ENCODE measurements at places on chromosomes 1 and 21.

DNA sequence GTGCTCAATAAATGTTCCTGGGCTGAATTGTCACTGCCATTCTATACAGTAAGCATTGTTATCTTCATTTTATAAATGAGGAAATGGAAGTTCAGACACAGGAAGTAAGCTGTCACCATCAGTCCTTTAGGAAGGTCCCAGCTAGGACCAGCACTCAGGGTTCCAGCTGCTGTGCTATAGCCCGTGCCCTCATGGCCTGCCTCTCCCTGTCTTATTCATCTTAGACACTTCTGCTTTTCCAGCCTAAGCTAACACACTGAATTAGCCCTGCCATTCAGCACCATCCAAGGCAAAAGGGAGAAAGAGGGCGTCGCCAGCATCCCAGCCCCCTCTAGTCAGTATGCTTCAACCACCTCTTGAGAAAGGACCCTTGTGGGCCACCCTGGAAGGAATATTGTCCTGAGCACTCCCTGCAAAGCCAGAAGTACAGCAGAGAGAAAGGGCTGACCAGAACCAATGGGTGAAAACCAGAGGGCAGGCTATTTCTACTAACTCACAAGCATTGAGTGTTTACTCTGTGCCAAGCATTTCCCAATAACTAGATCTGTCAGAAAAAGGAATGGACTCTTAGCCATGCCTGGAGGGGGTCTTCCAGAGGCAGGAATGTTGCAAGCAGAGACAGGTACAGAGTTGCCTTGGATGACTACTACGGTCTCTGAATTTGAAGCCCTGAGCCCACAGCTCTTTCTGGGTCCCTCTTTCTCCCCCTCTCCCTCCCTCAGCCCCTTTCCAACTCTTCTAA is 77.9 kb upstream of the NFIA start:
- DNase-seq = no peak

DNA sequence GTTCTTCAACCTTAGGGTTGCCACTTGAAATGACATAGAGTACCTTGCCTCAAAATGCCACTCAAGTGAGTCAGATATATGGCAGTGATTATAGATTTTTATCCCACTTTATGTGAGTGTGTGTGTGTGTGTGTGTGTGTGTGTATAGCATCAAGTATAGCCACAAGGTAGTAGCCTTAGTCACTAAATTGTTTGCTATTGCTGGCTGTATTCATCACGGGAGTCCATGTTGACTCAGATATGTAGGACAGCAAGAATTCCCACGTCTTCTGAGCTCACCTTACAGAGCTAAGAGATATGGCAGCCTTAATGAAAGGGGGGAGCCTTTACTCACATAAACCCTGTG is 9.3 kb downstream of the ETS2 start:
- no peak for DNase-seq

GRCh38 chr1:56553046-56553445 is 26.3 kb downstream of the PLPP3 start:
- no peak for DNase-seq

DNA sequence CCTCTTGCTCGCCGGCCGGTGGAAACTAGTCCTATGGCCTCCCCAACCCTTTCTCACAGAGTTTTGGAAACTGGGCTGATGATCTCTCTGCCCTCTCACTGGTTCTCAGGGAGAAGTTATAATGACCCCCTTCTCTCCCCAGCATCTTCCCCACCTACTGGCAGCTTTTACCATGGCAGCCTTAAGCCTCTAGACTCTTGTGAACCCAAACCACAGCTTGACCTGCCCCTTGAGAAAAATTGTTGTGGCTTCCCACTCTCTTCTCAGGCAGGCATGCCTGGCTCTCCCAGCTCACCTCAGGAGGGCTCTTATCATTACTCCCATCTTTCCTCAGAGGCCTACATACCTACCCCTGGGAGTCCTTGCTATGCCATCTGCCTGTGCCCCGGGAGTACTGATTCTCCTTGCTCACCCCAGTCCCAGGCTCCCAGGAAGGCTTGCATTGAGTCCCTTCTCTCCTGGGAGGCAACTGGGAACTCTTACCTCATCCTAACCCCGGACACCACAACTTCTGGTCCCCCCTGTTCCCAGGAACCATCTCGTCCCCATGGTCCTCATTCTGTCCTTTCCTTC is 1.6 kb downstream of the NSUN4 start:
- DNase-seq = no peak

DNA sequence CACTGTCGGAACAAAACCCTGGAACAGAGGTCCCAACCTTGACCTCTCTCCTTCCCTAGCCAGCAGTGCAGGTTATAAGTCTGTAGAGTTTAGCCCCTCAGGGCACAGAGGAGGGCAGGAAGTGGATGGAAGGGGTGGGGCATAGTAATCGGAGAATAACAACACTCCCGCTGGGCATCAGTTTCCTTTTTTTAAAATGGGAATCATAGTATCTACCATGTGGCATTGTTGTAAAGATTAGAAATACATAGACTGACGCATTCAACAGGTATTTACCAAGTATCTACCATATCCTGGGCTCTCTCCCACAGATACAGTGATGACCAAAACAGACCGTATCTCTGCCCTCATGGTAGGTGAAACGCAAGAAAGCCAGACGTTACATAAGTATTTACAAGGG is 24.9 kb upstream of the ATF3 start:
- no peak for DNase-seq

DNA sequence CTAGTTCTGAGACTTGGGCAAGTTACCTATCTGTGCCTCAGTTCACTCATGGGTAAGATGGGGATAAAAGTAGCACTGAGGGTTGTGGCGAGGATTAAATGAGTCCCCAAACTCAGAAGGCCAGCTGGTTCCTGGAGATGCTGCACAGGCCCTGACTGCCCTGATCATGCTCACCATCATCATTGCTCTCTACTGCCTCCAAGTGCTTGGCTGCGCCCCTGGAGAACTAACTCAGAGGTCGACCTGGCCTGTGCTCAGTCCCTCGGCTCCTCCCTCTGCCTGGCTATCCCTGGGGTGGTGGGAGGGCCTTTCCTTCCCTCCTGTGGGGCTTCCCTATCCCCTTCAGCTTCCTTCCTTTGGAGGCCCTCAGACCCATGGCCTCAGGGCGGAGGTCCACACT is 5.6 kb downstream of the SLC5A9 start:
- no peak for DNase-seq
